ENCODE measurements at places on chromosomes 4 and X.

- no peak for DNase-seq
These were observed 71.5 kb upstream of the EFNB1 start for GRCh38 chrX:68757331-68757730.

- no peak for DNase-seq
These were observed 23.8 kb upstream of the CD38 start for GRCh38 chr4:15754323-15754722.

DNA sequence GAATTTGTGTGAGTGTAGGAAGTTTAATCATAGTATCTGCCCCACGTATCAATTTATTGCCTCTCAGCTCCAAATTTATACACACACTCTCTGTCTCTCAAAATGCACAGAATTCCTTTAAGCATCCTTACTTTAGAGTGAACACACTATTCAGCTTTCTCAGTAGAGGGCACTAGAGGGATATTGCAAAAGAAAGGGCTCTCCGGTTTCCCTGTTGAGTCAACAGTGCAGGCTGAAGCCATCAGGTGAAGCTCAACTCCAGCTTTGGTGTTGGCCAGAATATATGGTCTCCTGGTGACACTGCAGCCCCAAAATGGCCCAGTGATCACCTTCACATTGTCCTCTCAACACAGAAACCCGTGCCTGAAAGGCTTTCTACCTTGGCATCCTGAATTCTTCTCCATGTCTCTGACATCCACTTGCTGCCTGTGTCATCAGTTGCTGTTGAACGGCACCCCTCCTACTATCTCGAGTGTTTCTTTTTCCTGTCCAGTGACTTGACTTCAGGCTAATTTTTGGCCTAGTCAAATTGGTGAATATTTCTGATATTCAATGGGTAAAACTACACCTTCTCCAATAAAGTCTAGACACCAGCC, 670.5 kb downstream of the GABRG1 start:
- DNase-seq: no peak

DNA sequence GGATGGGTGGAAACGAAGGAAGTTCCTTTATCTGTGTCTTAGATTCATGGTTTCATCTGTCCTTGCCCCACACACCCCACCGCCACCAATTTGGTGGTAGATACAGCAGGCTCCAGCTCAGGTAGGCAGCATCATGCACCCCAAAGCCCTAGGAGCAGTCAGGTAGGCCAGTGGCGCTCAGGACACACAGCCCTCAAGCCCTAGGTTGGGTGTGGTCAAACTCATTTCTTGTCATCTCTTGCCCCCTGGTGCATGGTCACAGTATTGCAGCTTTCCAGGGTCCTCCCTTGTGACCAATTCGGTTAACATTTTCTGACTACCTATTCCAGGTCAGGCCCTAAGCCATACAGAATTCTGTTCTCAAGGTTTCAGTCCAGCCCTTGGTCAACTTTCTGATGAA, 14.5 kb upstream of the PRRG3 start:
- DNase-seq: peak; percentile 1

DNA sequence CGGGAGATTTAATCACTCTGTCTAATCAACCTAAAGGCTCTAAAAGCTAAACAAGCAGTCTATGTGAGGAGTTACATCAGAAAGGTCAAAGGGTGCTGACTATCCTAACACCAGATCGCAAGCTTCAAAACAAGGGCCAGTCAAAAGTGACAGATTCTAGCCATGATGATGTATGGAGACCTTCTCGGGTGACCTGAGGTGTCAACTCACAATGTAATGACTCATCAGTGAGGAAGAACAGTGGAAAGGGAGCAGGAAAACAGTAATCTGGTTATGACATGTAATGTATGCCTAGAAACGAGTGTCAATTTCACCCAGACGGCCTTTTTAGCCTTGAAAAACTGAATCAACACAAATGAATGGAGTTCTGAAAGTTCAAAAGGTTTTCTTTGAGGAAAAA, 375.3 kb downstream of the IDS start:
- DNase-seq: no peak

GRCh38 chrX:47502316-47503125, 19.5 kb upstream of the ZNF41 start:
- DNase-seq: no peak

DNA sequence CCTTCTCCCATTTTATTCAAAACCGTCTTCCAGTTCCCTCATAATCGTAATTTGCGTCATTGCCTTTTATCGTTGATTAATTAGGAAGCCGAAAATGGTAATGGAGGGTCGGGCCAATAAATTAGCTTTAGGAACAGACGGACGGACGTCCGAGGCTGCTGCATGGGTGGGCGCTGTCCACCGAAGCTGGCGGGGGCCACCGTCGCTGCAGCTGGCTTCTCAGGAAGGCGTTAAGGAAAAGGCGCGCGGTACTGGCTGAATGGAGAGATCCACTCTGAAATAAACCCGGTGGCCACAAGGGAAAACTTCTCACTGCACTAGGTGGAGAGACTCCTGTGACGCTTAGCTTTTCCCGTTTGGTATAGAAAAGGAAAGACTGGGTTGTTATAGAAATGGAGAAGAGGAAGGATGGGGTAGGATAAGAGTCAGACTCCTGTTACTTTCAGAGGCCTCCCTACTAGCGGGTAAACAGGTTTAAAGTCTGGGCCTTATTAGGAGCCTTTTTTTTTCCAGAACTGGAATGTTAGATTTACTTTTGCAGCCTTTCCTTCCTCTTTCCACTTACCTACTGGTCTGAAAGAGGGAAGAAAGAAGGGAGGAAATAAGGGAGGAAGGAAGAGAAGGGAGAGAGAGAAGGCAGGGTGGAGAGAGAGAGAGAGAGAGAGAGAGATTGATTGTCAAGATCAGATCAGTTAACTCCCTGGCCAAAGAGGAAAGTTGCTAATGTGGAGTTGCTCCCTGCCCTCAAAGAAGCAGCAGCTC, 11.3 kb upstream of the PRDM8 start:
- no peak for DNase-seq

DNA sequence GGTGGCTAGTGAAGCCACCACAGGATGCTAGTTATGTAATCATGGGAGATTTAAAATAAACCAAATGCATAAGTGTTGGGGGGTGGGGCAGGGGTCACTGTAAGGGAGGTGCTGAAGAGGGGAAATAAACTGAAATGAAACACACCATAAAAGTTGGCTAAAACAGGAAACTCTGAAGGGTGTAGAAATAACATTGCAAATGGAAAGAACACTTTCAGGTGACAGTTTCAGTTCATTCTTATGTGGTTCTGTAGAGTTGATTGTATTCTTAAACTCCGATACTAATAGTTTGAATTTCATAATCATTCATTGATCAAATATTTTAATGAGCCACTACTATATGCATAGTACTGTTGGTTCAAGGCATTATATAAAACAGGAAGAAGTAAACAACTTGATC, 80.1 kb downstream of the HDAC8 start:
- DNase-seq: no peak

DNA sequence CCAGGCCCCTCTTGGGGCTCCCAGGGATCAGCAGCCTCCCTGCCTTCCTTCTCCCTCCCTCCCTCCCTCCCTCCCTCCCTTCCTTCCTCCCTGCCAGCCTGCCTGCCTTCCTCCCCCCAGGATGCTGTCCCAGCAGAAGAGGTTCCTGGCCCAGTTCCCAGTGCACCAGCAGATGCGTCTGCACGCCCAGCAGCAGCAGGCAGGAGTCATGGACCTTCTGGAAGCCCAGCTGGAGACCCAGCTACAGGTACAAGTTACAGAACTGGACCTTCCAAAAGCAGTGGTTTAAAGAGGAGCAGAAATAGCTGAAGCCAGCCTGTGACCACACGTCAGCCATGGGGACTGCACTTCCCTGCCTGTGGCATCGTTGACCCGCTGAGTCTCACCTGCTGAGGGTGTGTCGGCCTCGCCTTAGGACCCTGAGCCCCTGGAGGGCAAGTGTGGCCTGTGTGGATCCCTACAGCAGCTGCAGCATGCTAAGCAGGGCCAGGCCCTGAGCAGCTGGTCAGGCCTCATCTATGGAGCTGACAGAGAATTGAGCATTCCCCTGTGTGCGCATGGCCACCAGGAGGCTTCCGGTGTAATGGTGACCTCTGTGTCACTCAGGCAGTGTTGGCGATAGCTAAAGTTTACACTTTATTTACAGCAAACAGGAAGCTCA, 84.7 kb downstream of the CRMP1 start:
- peak; percentile 92 for DNase-seq

DNA sequence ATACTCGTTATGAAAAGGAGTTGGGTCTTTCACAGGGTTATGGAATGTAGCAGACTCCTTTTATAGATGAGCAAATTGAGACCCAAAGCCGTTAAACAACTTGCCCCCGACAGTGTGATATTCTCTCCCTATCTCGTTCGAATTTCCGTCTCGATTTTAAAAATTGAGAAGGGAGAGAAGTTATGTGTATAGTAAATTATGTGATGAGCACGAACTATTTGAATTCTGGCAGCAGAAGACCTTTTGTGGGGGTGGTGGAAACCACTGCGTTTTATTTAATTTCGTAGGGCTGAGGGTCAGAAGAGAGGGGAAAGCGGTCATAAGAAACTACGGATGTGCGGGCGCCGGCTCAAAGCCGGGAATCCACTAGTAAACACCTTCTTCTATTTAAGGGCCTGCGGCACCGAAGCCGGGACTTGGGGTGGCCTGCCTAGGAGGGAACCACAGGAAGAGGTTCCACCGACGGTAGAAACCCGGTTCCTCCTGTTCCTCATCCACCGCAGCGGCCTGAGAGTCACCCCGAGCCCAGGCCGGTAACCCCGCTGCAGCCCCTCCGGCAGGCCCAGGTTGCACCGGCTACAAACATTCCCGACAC, 1.5 kb upstream of the DDX3X start:
- no peak for DNase-seq

DNA sequence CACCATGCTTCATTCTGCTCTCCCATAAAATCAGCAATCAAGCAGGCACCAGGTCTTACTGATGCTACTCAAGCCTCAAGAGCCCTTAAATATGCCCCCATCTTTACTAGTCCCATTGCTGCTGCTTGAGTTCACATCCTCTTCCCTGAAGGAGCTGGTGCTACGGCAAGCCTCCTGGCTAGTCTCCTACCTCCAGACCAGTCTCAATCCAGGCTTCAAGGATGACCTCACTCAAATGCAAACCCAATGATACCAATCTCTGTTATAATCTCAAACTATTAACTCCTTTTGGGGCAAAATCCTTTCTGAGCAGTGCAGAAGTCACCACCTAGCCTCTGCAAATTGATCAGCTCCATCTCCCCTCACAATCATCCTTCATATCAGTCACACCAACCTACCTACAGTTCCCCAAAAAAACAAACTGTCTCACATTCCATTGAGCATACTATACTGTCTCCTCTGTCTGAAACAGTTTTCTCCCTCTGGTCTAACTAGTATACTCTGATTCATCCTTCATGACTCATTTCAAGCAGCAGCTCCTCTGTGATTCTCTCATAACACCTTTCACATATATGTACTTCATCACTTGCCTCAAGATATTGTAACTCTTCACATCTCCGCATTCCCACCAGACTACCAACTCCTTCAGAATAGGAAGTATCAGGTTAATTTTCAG, 30.0 kb downstream of the PAPSS1 start:
- DNase-seq: peak; percentile 31

DNA sequence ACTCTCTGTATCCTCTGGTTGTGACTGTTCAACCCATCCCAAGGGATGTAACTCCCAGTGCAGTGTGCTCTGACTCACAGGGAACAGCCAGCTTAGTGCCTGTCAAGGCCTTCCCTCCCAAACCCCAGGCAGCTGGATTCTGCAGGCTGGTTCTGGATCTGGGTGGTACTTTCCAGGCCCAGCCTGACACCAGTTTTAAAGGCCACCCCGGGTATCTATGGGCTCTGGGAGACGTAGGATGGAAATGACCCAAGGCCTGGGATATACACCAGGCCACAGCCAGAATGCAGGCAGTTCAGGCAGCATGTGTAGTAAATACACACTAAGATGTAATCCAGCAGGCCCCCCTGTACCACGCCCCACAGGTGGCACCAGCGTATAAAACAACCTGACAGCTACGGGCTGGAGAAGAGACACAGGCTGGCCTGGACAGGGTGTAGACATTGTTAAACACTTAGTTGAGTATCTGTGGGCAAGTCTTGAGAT, 64.2 kb downstream of the SPINK2 start:
- peak; percentile 85 for DNase-seq

DNA sequence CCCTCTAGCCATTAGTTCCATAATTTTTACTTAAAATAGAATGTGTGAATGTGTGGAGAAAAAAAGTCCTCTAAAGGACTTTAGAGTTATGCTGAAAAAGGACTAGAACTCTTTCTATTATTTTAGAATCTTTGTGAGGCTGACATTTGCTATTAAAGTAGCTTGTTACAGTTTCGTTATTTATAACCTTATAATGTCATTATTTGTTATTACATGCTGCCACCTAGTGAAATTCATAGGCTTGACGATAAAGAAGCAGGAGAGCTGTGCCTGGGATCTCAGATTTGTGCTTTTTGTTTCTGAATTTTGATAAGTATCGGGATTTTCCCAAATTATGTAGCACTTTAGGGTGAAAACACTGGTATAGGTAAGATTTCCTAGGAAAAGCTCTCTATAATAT, 38.5 kb upstream of the TAPT1 start:
- DNase-seq: peak; percentile 62

- peak; percentile 67 for DNase-seq
These were observed 40.1 kb upstream of the SETD7 start for GRCh38 chr4:139596034-139596683.

DNA sequence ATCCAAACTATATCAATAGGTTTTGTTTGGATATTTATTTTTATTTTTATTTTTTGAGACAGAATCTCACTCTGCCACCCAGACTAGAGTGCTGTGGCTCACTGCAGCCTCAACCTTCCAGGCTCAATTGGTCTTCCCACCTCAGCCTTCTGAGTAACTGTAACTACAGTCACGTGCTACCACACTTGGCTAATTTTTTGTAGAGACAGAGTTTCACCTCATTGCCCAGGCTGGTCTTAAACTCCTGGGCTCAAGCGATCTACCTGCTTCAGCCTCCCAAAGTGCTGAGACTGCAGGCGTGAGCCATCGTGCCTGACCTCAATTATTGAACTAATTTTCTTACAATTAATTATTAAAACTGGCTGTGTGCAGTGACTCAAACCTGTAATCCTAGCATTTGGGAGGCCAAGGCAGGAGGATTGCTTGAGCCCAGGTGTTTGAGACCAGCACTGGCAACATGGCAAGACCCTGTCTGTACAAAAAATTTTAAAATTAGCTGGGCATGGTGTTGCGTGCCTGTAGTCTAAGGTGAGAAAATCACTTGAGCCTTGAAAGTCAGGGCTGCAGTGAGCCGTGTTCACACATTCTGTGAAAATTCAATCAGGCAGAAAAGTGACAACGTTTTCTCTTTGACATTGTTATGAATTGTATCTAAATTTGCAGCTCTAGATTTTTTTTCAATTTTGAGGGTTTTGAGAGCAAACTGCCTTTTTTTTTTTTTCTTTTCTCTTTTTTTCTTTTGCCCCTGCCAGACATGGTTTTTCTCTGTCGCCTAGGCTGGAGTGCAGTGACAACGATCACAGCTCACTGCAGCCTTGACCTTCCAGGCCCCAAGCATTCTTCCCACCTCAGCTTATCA, 66.0 kb downstream of the UBE2K start:
- DNase-seq: no peak

GRCh38 chr4:126241634-126242033, 926.9 kb downstream of the FAT4 start:
- DNase-seq: no peak

DNA sequence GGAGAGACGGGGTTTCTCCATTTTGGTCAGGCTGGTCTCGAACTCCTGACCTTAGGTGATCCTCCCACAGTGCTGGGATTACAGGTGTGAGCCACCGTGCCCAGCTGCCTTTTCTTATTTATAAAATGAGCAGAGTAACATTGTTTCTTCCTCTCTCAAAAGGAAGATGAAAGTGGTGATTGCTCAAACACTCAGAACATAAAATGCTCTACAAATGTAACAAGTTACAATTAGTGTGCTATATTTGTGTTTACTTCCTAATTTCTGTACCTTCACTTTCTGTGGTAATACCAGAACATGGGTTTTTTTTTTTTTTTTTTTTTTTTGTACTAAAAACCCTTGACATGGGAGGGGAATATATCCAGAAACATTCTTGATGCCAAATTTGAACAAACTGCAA, 197.9 kb downstream of the MGST2 start:
- DNase-seq: no peak
